ENCODE measurements at places on chromosomes 11 and 22.

DNA sequence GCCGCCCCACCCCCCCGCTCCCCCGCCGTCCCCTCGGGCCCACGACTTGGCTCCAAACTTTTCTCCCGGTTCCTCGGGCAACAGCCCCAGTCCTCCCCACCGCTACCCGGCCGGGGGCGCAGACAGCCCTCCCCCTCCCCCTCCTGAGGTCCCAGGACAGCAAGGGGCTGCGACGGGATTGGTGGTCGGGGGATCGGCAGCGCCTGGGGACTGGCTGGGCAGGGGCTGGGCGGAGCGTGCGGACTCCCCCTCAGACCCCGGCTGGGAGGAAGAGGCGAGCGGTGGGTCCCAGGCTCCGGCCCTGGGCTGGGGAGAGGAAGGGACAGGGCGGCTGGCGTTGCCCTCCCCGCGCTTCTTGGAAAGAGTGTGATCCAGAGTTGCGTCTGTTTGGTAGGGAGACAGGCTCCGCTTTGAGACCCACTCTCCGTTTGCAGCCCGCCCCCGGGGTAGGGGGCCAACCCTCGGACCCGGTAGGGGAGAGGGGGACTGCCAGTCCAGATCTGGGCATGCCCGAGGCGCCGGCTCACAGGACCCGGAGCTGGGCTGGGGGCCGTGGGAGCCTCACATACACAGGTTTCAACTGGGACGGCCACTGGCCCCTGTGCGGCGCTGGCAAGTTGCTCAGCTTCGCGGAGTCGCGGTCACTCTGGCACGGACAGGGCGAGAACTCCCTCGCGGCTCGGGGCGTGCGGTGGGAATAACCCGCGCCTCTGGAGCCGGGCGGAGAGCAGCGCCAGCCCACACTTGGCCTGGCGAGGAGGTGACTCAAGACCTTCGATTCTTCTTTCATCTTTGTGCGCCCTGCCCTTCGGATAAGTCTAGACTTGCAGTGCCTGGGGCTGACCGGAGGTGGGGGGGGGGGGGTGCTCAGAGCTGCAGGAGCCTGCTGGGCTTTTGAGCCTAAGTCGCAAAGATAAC lies 999 bp downstream of the TSKU start:
- DNase-seq, result no peak

DNA sequence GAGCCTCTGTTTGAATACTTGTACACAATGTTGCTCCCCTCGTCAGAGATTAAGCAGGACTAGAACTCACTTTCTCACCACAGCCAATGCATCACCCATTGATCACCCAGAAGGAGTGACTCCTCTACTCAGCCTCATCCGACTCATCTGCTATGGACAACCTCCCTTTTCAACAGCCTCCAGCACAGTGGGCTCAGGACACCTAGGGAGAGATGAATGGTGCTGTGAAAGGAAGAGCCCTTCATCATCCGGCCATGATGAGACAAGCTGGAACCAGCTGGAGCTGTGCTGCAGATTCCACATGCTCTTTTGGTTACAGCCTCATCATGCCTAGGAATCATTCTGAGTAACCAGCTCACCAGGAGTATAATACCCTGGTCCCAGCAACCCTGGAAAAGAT lies 15.5 kb downstream of the C11orf91 start:
- DNase-seq, result no peak

GRCh38 chr22:20867179-20868024 lies 8.6 kb downstream of the SNAP29 start:
- DNase-seq, result no peak

- no peak for DNase-seq
These were observed 42.8 kb upstream of the TCF20 start for GRCh38 chr22:42313204-42313603.

DNA sequence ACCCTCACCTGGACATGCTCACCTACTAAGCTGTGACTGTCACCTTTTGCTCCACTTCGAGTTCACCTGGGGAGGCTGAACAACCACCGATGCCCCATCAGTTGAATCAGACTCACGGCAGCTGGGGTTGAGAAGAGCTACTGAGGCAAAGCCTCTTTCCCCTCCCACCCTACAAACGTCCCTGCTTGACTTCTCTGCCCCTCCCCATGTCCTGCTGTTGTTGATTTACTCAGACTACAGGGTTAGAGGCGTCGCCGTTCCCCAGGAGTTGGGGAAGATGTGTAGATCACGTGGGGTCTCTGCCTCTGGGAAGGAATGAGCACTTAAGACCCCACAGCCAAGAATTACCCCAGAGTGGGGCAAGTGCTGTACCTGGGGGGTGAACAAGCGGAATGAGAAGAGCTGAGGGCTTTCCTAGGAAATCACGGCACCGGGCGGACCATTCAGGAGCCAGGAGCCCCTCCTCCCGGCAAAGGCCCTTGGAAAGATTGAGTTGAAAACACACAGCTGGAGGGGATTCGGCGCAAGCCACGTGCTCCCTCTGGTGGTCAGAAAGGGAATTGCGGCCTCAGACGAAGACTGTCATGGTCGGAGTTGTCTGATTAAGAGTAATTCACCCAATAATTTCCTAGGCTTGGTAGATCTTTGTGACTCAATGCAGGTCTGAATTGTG lies 7.0 kb downstream of the FXYD2 start:
- DNase-seq, result peak; percentile 72

GRCh38 chr11:123139206-123139605 lies 55.8 kb downstream of the CLMP start:
- DNase-seq, result no peak

- no peak for DNase-seq
These were observed 45.0 kb upstream of the NNMT start for GRCh38 chr11:114250993-114251814.

GRCh38 chr11:1896468-1896867 lies 4.8 kb upstream of the PRR33 start:
- no peak for DNase-seq
